ENCODE measurements at places on chromosomes 11 and 22.

DNA sequence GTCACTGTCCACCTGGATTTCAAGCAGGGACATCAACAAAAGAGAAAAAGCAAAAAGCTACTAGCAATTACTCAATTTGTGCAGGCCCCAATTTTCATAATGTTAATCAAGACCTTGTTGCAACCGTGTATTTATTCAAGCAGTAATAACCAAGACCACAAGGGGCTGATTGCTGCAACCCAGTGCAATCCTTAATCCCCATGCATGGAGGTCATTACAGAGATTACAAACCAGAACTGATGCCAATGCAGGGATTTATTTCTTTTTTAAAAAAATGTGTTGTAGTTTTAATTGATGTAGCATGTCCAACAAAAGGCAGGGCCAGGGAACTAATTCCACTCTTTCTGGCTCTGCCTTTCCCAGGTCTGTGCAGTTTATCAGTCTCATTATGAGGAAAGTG, 18.4 kb downstream of the TECTA start:
- DNase-seq, result no peak

- no peak for DNase-seq
Measured at GRCh38 chr11:19410032-19410431, 169.3 kb upstream of the E2F8 start.

DNA sequence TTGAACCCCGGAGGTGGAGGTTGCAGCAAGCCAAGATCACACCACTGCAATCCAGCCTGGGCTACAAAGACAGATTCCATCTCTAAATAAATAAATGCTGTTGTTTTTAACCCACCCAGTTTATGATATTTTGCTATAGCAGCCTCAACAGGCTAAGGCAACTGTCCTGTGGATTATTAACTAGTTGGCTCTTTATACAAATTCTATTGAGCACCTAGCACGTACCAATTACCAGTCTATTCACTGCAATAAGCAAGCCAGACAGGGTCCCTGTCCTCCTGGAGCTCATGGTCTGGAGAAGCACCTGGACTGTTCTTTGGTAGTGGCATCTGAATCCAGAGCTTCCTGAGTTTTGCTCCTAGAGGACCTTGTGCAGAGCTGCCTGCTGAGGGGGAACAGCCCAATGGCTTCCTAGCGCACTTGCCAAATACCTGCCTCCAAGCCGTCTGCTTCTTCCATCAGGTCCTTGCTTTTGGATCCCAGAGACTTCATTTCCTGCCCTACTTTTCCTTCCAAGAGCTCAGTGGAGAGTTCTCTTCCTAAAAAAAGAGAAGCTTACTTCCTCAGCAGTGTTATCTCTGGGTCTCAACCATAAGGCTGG, 49.9 kb upstream of the MICAL2 start:
- DNase-seq, result no peak

DNA sequence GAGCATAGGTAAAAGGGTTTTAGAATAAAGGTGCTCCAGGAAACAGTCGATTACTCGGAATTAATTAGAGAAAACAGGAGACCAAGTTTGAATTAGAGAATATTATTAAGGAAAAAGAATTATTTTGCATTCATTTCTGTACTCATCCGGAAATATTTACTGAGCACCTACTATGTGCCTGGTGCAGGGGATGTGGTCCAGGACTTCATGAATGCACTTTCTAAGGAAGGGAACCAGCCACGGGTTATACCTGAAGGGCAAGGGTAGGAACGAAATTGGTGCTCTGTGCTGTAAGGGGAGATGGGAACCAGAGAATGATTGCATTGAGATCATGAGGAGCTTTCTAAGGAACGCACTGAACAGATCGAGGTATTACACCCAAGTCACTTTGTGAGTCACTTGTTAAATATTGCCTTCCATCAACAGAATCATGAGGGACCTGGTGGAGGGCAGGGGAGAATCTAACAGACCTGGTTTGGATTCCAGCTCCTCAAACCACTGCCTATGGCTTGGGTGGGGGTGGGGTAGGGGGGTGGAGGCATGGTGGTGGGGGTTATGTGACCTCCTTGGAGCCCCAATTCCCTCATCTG, 40.9 kb downstream of the C11orf96 start:
- DNase-seq, result no peak

DNA sequence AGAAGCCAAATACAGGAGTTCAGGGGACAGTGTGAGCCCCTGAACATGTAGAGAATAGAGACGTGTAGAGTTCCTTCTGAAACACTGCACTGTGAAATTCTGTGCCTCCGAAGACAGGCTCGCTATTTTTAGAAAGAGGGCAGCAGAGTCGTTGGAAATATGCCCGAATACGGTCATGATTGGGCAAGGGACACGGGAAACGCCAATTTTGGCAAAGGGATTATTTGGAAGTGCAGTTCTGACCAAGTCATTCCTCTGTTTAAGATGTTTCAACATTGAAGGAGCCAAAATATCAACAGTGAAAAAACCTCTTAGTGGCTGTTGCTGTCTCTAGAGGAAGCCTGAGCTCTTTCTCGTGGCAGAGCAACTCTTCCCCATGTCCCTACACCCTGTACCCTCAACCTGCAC, 9.5 kb upstream of the CBX6 start:
- no peak for DNase-seq

DNA sequence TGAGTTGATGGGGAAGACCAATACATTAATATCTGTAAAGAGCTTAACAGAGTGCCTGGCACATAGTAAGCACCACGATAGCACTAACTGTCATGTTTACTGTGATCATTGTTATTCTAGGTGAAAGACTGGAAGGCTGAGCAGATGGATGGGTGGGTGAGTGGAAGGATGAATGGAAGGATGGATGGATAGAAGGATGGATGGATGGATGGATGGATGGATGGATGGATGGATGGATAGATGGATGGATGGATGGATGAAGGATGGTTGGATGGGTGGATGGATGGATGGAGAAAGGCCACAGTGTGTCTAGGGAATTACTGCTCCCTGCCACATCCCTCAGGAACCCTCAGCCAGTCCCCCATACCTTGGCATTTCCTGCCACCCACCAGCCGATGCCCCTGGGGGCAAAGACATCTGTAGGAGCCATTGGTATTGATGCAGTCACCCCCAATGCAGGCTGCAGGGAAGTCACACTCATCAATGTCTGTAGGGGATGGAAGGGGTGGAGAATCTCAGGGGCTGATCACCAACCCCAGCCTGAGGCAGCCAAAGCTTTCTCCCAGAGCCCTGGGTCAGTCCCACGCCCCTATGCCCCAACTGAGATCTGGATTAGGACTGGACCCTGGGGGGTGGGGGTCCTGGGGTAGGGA, 15.3 kb downstream of the LTBP3 start:
- DNase-seq, result no peak

DNA sequence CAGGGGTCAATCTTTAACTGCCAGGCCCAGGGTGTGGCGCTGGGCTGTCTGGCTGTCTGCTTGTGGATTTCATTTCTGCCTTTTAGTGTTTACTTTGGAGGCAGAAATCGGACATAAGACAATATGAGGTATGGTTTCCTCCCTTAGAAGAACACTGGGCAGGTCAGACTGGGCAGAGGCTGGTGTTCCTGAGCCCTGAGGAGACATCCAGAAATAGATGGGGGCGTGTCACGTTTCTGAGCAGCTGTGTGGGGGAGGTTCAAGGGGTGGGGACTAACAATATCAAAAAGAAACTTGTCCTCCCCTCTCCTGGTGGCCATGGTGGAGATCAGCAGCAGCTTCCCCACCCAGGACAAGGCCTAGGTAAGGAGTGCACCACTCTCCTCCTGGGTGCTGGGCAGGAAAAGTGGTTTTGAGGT, at the start of gene ART1:
Gene ART1 (plus strand): TSS at position 312 of the 419 bp plus-strand sequence. CDS start 14,086 bp downstream, outside the sequence.
- no peak for DNase-seq

DNA sequence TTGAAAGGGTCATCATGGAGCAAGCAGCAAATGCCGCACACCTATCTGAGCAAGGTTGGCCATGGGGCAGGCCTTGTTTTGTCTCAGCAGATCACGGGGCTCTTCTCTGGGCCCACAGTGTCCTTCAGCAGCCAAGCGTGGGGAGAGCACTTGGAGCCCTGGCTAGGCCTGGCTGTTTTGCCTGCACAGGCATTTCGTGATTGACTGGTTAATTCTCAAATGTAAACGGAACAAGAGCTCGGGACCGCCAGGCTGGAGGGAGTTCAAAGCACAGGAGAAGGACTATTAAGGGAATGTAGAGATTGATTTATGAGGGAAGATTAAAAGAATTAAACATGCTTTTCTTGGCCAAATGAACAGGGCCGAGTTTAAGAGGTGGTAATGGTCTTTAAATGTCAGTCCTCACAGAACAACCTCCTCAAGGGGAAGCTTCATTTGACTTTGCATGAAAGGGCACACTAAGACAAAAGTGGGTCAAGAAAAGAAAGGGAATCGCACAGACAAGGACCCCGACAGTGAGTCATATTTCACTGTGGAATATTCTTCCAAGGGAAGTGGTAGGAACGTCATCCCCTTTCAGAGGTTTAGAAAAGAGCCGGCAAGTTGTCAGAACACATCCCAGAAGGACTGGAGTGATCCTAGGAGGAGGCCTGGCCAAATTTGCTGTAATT, 20.7 kb downstream of the SPON1 start:
- DNase-seq, result no peak

GRCh38 chr22:28822930-28823551, 22.7 kb upstream of the XBP1 start:
- no peak for DNase-seq

- DNase-seq, result no peak
Measured at GRCh38 chr11:100963375-100963774, 166.2 kb downstream of the PGR start.

- no peak for DNase-seq
Measured at GRCh38 chr11:57460758-57461749, 726 bp downstream of the RTN4RL2 start.

GRCh38 chr11:28677721-28678120, 569.5 kb downstream of the METTL15 start:
- no peak for DNase-seq

DNA sequence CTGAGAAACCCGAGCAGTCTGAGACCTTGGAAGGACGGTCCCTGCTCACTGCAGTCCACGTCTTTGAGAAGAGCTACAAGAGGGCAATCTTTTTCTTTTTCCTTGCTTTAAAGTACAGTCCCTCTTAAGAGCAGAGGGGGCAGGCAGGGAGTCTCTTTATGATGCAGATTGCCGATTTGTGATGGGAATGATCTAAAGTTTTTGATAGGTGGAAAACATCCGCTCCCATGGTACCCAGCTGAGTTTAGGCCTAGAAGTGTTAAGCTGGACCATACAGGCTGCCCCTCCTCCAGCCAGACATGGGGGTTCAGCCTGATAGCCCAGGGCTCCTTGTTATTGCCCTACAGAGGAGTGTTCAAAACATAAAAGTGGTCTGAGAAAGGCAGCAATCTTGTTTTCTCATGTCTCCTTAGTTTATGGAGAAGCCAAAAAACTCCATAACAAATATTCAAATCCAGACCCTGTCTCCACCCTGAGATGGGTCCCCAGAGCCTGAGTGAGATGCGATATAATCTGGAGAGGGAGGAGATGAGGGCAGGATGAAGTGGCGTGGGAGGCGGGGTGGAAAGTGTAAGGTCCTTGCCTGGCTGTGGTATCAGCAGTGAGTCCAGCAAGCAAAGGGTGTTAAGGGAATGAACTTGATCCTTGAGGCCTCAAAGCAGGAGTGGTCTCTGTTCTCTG, 135.1 kb downstream of the FDX1 start:
- DNase-seq, result no peak

DNA sequence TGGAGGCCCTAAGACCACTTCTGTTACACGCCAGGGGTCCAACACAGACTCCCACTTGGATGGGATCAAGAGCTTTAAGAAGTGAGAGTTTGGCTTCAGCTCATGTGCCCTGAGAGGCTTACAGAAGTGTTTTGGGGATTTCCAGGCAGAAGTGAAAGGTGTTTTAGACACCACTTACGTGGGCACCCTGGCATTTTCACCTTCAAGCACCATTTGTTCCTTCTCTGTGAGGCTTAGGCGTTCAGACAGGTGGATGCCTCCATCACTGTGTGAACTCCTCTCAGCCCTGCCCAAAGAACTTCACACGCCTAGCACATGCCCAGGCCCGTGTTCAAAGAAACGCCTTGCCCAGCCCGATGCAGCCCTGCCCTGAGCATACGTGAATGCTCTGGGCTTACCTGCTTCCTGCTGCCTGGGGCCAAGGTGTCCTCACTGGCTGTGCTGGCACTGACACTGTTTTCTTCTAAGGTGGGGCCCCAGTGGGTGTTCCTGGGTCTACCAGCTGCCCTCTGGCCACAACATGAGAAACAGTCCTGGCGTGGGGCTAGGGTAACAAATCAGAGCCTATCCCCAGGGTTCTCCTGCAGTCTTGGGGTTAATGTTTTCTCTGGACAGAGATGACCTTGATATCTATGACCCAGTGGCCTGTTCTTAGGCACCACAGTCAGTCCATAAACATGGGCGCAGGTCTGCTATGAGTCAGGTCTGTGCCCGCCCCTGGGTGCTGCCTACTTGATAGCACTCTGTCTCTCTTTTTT, 34.0 kb downstream of the AMPD3 start:
- no peak for DNase-seq

DNA sequence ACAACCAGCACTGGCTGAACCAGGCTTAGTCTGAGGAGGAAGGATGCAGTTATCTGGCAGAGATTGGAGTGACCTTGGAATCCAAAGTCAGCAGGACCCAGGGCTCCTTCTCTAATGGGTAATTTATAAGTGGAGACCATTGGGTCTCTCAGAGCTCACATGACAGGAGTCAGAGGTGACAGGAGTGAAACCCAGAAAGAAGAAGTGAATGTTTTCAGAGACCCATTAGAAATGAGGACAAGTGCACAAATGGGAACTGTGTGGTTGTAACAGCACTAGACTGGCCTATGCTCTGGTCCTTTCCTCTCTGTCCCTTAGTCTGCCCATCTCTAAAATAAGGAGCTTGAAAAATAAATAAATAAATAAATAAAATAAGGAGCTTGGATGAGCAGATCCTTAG, 107.4 kb downstream of the SERGEF start:
- no peak for DNase-seq

GRCh38 chr11:11857769-11858168, 16.0 kb downstream of the USP47 start:
- no peak for DNase-seq

DNA sequence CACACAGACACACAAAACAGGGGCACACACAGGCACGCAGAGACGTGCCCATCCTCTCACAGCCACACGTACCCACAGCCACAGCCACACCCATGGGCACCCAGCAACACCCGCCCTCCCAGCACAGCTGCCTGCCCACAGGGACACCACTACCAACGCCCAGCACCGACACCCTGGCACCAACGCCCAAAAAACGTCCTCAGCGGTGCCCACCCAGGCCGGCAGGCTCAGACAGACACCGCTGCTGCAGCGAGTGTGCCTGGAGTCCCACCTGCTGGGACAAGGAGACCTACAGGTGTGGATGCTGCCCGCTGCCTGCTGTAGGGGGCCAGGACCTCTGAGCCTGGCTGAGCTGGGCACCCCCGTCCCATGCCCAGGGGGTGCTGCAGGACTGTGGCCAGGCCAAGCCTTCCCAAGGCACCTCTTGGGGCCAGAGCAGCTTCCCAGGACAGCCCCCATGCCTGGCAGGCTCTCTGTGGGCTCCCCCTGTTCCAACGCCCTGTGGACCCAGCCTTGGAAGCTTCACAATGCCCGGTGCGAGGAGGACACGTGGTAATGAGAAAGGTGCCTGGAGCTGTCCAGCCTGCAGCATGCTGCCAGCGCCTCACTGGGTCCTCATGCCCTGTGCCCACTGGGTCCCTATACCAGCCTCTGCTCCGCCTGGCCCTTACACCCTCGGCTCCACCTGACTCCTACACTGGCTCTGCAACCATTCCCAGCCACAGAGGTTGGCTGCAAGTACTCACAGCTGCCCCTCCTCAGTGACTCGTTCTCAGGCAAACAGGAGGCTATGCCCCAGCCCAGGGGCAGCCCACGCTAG, 45.8 kb upstream of the TH start:
- DNase-seq, result no peak

- no peak for DNase-seq
Measured at GRCh38 chr22:37403267-37403960, 23.9 kb downstream of the ELFN2 start.

Data from stimulated activated CD8-positive, alpha-beta memory T cell treated with anti-CD3 and anti-CD28 coated beads, Interleukin-12 subunit alpha, Interleukin-12 subunit beta, amount 100 ng/mL, for 4 hours (primary cell).